Activated CD4-positive, alpha-beta memory T cell treated with anti-CD3 and anti-CD28 coated beads for 36 hours (primary cell): ENCODE measurements at places on chromosomes 16 and 17.
A peak's percentile ranks its signal among the peaks of the same experiment; 100 is the strongest.

DNA sequence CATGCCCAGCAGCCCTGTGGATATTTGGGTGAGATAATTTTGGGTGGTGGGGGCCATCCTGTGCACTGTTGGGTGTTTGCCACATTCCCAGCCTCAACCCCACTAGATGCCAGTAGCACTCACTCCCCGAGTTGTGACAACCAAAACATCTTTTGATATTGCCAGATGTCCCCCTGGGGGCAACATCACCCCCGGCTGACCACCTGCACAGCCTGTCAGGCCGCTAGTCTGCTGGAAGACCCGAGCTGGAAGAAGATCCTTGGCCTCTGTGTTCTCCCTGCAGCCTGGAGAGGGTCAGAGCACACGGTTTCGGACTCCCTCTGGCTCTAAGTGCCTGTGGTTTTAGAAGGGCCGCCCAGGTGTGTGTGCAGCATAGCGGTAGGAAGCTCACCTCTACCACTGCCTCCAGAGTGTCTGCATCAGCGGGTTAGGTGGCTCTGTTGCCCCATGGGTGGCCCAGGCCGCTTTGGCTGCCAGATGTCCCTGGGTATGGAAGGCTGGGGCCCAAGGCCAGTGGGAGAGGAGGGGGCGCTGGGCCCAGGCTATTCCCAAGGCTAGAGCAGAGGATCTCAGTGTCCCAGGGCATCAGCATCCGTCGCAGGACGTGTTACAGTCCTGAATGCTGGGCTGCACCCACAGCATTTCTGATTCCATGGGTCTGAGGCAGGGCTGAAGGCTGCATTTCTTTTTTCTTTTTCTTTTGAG is 195.8 kb upstream of the GSE1 start:
- DNase-seq, result peak; percentile 7

DNA sequence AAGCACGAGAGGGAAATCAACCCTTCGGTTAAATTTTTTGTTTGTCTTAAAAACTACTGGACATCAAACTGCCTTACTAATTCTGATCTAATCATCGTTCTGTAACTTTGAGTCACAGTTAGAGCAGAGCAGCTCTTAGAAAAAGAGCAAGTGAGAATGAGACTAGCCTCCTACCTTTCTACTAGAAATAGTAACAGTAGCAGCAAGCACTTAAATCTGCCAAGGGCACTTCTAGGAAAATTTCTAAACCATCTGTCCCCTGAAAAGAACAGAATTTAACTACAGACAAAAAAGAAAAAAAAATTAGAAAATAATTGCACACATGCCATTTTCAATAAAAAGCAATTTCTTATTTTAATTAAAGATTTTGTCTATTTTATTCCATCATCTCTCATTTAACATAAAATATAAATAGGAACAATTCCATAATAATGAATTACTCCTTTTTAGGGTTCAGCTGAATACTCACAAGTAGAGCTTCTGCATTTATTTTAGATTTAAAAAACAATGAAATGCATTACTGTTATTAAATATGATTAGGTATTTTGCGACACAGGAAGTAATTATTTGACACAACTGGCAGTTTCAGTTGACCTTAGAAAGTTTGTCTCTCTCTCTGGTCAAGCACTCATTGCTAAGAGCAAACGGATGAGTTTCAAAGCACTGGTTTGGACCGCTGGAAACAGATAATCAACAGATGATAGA is 250.8 kb upstream of the SOX9 start:
- DNase-seq, result no peak

- no peak for DNase-seq
These were observed 46.0 kb downstream of the TNRC6A start for GRCh38 chr16:24775455-24775854.

GRCh38 chr16:68093816-68094613 is 8.8 kb downstream of the NFATC3 start:
- no peak for DNase-seq

GRCh38 chr16:82535764-82536163 is 91.0 kb upstream of the CDH13 start:
- DNase-seq, result no peak

DNA sequence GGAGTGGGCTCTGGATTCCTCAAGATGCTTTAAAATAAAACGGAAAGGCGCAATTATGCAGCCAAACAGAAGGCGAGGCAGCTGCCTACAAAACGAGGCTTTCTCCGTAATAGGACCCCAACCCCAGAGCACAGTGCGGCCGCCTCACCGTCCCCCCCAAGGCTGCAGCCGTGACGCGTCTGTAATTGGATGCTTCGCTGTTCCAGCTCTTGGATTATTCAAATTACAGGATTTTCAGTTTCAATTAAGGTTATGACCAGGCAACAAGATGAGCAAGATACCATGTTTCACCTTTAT is 37.3 kb upstream of the ABR start:
- DNase-seq, result no peak

- DNase-seq, result no peak
These were observed 3.9 kb downstream of the SLC39A11 start for GRCh38 chr17:73088561-73088960.

DNA sequence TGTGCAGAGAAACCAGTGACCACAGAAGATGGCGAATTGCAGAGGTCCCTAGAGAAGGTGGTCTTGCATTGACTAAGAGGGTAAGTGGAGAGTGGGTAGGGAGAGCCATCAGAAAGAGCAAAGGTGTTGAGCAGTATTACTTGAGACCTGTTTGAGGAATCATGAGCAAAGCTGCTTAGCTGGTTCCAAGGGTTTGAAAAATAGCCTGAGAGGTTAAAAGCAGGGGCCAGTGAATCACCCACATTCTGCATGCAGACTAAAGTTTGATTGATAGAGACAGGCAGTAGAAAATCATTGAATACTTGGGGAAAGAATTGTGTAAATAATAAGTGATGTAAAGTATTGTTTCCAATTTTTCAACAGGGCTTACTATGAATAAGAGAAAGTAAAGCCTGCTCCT is 34.0 kb upstream of the KCNJ16 start:
- DNase-seq, result no peak

DNA sequence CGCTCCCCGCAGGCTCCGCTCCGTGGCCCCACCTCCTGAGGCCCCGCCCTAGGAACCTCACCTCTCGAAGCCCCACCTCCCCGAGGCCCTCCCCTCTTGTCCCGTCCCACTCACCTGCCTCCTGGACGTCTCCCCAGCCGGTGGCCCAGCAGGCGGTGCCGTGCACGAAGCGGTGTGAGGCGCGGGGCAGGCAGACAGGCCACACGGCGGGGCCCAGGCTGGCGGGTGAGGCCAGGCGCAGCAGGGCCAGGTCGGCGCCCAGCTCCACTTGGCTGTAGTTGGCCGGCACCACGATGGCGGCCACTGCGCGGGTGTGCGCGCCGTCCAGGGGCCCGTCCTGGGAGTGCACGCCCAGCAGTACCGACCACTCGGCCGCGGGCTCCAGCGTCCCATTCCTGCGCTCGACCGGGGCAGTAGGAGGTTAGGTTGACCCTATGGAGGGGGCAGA is 1.6 kb downstream of the PRSS36 start:
- DNase-seq, result no peak

- no peak for DNase-seq
These were observed 36.7 kb downstream of the ZNRF1 start for GRCh38 chr16:75035410-75035968.

DNA sequence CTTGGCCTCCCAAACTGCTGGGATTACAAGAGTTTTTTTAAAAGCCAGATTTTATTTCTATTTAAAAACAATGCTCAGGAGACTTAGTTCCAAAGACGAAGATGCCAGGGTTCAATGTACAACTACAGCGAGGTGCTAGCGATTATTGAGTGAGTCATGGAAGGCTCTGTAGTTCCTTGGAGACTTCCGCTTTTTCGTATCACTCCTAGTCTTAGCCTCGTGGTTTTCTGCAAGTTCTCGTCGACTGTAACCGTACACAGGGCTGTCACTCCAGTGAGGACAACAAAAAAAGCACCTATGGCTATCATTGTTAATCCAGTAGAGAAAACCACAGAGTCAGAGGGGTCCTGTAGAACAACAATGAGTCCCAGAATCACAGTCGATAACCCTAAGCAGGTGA is 22.7 kb upstream of the ZC3H7A start:
- DNase-seq, result no peak

DNA sequence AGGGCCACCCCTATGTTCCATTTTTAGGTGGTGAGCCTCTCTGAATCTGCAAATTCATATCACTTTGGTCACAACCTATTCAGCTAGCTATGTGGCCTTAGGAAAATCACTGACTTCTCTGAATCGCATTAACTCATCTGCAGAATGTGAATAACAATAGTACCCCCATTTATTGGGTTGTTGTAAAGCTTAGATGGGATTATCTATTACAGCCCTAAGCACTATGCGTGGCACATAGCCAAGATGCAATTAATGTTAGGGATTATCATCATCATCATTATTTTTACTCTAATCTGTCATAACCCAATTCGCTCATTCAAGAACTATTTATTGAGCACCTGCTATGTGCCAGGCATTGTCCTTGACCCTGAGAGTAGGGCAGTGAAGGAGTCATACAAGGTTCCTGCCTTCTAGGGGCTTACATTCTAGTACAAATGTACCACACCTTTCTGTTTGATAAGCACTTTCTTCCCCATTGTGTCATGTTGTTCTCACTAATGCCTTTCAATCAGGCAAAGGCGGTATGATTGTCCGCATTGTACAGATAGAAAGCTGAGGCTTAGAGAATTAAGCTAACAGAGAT is 38.5 kb downstream of the CHD9 start:
- no peak for DNase-seq

DNA sequence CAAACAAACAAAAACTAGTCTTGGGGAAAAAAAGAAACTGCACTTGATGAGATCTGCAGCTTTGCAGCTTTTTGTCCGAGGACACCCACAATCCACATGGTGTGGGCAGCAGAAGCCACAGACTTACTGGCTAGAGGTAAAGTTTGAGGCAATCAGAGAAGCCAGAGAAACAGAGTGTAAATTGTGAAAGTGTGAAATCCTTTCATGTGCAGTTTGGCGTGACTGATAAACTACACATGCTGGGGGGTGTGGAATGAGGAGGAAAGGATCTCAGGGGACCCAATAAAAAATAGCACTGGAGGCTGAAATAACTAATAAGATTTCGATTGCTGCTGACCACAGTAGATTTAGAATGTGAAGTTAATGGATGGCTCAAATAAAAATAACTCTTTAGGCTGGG is 42.4 kb upstream of the HOXB13 start:
- no peak for DNase-seq
